ENCODE measurements at places on chromosomes 13 and 19.
A peak's percentile ranks its signal among the peaks of the same experiment; 100 is the strongest.

DNA sequence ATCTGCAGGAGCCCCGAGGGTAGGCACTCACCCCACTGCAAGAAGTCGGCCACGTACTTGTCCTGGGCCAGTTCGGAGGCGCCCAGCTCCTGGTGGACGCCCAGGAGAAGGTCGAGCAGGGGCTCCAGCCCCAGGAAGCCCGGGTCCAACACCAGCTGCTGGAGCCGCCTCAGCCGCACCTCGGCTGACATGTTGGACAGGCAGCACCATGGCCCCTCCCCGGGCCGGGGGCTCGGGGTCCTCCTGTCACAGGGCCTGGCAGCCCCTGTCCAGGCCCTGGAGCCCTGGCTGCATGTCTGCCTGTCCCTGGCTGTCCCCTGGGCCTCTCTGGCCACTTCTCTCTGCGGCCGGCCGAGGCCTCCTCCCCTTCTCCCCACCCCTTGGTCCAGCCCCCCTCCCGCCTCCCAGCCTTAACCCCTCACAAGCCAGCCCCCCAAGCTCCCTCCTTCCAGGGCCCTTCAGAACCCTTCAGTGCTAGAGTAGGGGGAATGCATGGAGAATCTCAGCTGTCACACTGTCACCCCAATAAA, at the start of gene DMPK:
DMPK (minus strand) TSS at position 329 of the 530 bp plus-strand sequence; CDS start at position 191, 138 bp downstream.
- DNase-seq: peak; percentile 71

GRCh38 chr13:75321084-75321483, 160.9 kb downstream of the TBC1D4 start:
- no peak for DNase-seq

DNA sequence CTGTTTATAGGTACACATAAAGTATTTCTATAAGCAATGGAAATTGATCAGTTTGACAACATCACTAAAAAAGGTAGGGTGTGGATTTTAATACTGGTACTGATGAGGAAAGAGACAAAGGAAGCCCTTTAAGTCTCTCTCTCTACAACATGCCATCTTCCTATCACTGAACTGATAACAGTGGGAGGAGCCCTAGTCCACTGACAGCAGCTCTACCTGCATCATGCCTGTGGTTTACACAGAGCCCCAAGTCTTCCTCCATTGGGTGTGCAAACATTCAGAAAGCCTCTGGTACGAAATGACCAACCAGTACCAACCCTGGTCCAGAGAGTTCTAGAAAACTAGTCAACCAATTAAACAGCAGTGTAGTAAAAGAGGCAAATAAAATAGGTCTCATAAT, 53.4 kb downstream of the KLF12 start:
- DNase-seq: no peak

GRCh38 chr19:42203700-42204099, 13.8 kb downstream of the DEDD2 start:
- DNase-seq: no peak

DNA sequence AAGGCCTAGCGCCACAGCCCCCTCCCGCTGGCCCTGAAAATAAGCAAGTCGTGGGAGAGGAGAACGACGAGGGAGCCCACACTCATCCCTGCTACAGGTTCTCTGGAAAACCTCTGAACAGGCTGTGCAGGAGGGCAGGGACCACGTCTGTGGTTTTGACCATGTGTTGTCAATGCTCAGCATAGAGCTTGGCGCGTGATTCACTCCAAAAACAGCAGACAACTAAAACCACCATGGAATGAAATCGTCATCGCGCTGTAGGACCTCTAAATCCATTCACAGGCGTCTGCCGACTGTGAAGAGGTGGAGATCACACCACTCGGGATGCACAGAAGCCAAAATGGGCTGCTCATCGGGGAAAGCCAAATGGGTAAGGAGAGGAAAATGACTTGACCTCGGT, 121.3 kb downstream of the COL4A1 start:
- DNase-seq: no peak

GRCh38 chr13:64274481-64275217, 2859.0 kb upstream of the PCDH20 start:
- DNase-seq: no peak

DNA sequence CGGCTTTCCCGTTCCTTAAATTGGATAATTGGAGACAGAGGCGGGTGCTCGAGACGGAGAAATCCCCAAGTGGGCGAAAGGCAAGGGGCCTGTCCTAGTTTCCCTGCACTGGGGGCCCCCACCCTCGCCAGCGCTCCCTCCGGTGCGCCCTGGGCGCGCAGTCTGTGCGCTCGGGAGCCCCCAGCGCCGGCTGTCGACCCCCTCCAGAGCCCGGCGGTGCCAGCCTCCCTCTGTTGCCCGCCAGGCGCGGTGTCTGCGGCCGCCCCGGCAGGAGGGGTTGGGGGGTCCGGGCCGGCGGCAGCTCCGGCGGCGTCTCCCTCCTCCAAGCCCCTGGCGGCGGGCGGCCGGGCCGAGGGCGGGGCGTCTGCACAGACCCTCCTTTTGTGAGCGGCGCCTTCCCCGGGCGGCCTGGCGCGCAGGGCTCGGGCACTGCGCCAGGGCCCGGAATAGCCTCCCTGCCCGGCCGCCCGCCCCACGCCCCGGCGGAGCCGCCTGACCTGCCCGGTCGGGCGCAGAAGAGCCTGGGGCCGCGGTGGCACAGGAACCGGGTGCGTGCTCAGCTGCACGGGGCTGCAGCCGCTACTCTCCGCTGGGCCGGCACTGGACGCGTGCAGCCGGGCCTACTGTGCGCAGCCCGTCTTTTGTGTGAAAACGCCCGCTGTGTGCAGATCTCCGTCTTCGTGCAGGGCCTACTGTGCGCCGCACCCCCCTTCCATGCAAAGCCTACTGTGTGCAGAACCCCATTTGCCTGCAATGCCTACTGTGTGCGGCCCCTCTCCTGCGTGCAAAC, 13.2 kb downstream of the GADD45B start:
- peak; percentile 89 for DNase-seq

GRCh38 chr19:37251308-37252229, 33.6 kb downstream of the ZNF383 start:
- peak; percentile 96 for DNase-seq

DNA sequence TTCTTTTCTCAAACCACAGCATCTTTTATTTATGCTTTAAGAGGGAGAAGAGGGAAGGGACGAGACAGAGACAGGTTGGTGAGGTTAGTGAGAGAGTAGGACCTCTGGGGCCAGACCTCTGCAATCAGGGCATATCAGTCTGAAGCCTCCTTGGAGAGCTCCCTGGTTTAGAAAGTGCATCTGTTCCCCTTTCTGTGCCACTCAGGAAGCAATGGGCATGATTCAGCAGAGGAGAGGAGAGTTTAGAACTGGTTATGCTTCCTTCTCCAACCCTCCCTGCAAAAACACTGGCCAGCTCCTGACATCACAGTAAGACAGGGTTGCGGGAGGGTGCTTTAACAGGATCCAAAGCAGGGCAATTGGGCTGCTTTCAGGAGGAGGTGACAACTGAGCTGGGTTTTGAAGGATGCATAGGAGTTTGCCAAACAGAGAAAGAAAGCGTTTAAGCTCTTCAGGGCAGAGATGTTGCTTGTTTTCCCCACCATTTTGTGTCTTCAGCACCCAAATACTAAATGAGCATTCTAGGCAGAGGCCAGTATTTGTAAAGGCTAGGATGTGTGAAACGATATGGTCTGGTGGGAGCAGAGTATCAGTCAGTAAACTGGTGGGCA, 33.1 kb downstream of the CERS4 start:
- no peak for DNase-seq

- DNase-seq: no peak
Observed at GRCh38 chr19:44308011-44308410, 3.2 kb upstream of the ZNF235 start.

GRCh38 chr19:7942981-7943443, 454 bp downstream of the TIMM44 start:
- no peak for DNase-seq

DNA sequence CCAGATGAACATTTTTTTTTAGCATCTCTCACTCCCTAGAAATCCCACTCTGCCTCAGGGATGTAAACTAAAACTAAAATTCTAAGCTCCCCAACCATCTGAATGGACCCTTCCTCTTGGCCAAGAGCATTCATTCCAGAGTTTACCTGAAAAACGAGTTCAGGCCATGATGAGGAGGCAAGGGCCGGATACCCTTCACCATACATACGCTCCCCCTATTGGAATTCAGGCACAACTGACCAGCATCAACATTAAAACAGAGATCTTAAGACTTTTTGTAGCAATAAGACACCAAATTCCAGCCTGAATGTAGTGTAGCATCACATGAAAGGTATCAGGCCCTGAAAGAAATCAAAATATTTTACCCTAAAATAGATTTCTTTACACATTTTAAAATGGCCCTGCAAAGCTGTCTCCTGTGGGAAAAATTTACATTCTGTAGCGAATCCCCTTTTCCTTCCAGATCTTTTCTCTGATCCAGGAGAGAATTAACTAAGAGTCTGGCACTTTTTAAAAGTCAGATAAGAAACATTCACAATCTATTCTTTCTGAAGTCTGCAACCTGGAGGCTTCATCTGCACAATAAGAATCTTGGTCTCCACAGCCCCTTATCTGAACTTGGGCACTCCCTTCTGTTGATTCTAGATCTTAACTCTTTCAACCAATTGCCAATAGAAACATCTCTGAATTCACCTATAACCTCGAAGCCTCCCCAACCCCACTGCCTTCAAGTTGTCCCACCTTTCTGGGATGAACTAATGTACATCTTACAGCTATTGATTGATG, 888.5 kb downstream of the UQCRFS1 start:
- DNase-seq: no peak

- no peak for DNase-seq
Observed at GRCh38 chr19:30711296-30711695, 339.1 kb downstream of the ZNF536 start.

DNA sequence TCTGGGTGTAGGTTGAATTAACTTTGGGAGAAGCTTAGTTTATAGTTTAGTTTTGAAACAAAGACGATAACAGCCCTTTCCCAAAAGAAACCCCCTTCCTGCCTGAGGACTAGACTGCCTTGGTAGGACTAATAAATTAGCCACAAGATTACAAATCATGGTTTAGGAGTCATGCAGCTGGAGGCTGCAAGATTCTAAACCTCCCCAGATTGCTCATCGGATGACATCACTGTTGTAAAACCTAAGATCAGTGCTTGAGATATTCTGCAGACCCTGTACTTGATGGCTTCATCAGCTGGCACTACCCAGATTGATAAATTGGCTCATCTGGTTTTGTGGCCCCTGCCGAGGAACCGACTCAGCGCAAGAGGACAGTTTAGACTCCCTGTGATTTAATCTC, 35.9 kb upstream of the MPHOSPH8 start:
- no peak for DNase-seq

- no peak for DNase-seq
Observed at GRCh38 chr13:40386586-40386985, 279.9 kb downstream of the FOXO1 start.

DNA sequence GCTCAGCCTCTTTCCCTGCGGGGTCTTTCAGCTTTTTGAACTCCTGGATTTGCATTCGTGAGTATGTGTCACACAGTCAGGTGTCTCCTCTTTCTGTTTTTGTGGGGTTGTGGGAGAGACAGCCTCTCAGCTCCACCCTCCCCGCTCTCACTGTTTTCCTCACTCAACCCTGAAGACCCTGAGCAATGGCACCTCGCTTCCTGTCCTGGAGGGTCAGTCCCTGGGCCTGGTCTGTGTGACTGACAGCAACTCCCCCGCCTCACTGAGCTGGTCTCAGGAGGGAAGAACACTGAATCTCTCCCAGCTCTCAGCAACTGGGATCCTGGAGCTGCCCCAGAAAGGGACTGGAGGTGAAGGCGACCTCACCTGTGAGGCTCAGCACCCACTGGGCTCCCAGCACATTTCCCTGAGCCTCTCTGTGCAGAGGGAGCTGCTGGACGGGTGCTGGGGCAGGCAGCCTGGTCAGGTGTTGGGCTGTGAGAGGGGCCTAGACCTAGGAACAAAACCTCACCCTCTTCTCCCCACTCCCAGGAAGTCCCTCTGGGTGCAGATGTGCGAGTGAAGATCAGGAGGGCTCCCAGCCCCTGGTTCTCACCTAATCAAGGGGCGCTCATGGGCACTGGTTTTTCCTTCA, 4.2 kb upstream of the SIGLEC7 start:
- DNase-seq: no peak

DNA sequence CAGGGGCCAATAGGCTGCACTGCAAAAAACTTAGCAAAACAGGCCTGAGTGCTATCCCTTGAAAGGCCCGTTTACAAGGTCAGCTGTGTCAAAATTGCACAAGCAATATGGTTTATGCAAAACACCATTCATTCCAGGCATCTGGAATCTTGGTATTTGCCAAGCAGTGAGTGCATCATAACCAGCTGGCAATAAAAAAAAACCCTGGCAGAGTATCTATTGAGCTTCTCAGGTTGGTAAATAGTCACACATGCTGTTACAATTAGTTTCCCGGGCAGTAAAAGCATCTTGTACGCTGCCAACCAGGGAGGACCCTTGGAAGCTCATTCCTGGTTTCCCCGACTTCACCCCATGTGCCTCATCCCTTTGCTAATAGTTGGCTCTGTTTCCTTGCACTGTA, 21.3 kb downstream of the ZNF77 start:
- no peak for DNase-seq

- DNase-seq: no peak
Observed at GRCh38 chr13:64075543-64076271, 2660.1 kb upstream of the PCDH20 start.

- no peak for DNase-seq
Observed at GRCh38 chr13:98989469-98990235, 11.8 kb upstream of the DOCK9 start.

- no peak for DNase-seq
Observed at GRCh38 chr13:77213644-77214043, 113.2 kb downstream of the MYCBP2 start.

GRCh38 chr13:73073050-73073449, 14.2 kb downstream of the KLF5 start:
- no peak for DNase-seq

DNA sequence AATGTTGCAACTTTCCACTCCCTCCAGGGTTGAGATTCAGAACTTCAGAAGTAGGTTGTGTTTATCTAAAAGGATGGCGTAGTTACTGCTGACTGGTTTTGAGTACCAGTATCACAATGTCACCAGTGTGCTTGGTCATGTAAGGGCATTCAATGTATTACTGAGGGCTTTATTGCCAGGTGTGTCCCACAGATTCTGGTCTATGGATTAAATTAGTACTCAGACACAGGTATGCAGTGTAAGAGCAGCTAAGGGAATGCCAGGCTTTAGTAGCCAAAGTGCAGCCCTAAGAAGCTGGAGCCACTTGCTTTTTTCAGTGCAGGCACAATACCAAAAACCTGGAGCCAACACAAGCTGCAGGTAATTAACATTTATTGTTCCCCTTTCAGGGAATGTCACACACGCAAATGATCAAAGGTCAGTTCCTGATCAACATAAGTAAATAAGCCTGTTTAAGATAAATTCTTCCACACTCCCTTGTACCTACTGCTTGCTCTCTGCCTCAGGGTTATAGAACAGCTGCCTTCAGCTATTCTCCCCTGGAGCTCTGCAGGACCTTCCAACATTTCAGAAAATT, 130.1 kb upstream of the ZNF91 start:
- no peak for DNase-seq

GRCh38 chr19:39607561-39607960, 5.2 kb downstream of the LGALS13 start:
- no peak for DNase-seq

Measured in right cardiac atrium (tissue), 5 donors.